ENCODE measurements at places on chromosomes 2 and 18. TPM values are rescaled to one million over a fixed set of nuclear protein-coding genes. Genes with fewer than 3 reads are reported as not detected.

FBXO15 gene
- 2.8 TPM for total RNA-seq

LIPG gene
- total RNA-seq = 9.1 TPM

AQP12B gene
- total RNA-seq = not detected

XIRP2 gene
- total RNA-seq = 0.11 TPM

FZD7 gene
- 5.5 TPM for total RNA-seq

ALPP gene
- total RNA-seq = 14.4 TPM

SNTG2 gene
- total RNA-seq = not detected

NEU4 gene
- not detected for total RNA-seq

SERPINB7 gene
- total RNA-seq = 71.9 TPM

SIGLEC15 gene
- total RNA-seq = 4.8 TPM

SIX3 gene
- 0.07 TPM for total RNA-seq

RRM2 gene
- 229 TPM for total RNA-seq

RMDN2 gene
- 2.4 TPM for total RNA-seq

COBLL1 gene
- total RNA-seq = 3.6 TPM

TMEM37 gene
- total RNA-seq = 0.26 TPM

ITGB1BP1 gene
- 78.5 TPM for total RNA-seq

APCDD1 gene
- not detected for total RNA-seq

POTEJ gene
- total RNA-seq = not detected

CHRNG gene
- not detected for total RNA-seq

GCG gene
- not detected for total RNA-seq

BCL2 gene
- total RNA-seq = 1.5 TPM

PDE1A gene
- total RNA-seq = not detected

RAX gene
- not detected for total RNA-seq

GPR45 gene
- not detected for total RNA-seq

UCN gene
- total RNA-seq = 0.52 TPM

DNAH7 gene
- 1.9 TPM for total RNA-seq

PIEZO2 gene
- total RNA-seq = not detected

FRZB gene
- total RNA-seq = 0.11 TPM

PAX3 gene
- total RNA-seq = not detected

PCARE gene
- total RNA-seq = not detected

LYG1 gene
- 0.58 TPM for total RNA-seq

PLGLB1 gene
- total RNA-seq = 0.62 TPM

CCDC148 gene
- 0.46 TPM for total RNA-seq

CCDC141 gene
- 0.40 TPM for total RNA-seq

All from PC-3 (cell line).